Bronchus fibroblast of lung (primary cell): ENCODE measurements at places on chromosomes 4 and X. TPM values are rescaled to one million over a fixed set of nuclear protein-coding genes. Genes with fewer than 3 reads are reported as not detected.

GPR173 gene
- 3.7 and 4.0 TPM in 2 replicates for total RNA-seq

ALB gene
- total RNA-seq: 0.34 TPM in 1 of 2 replicates, not detected in the other

FAM149A gene
- total RNA-seq: 2.1 and 3.2 TPM in 2 replicates

KIAA1210 gene
- not detected in 2 replicates for total RNA-seq

ZNF157 gene
- total RNA-seq: 0.17 TPM in 1 of 2 replicates, not detected in the other

IL1RAPL1 gene
- total RNA-seq: 0.17 and 0.45 TPM in 2 replicates

LONRF3 gene
- under 0.01 and 0.15 TPM in 2 replicates for total RNA-seq

TMSB15A gene
- 56.0 and 64.7 TPM in 2 replicates for total RNA-seq

SLC16A2 gene
- total RNA-seq: 11.4 and 13.6 TPM in 2 replicates

PABPC5 gene
- total RNA-seq: 0.67 and 0.74 TPM in 2 replicates

GABRA4 gene
- total RNA-seq: not detected in 2 replicates

F8A1 gene
- total RNA-seq: 1.5 and 2.4 TPM in 2 replicates

PDLIM3 gene
- total RNA-seq: 7.9 and 20.1 TPM in 2 replicates

PCDH10 gene
- 1.3 and 2.2 TPM in 2 replicates for total RNA-seq

ARSJ gene
- 29.6 and 32.3 TPM in 2 replicates for total RNA-seq

MAGEA11 gene
- total RNA-seq: not detected in 2 replicates

GATA1 gene
- not detected in 2 replicates for total RNA-seq

TRIM75 gene
- total RNA-seq: not detected in 2 replicates

CDKL5 gene
- 1.2 and 1.3 TPM in 2 replicates for total RNA-seq

S100P gene
- not detected in 2 replicates for total RNA-seq

FOXR2 gene
- total RNA-seq: not detected in 2 replicates

SASH3 gene
- not detected in 2 replicates for total RNA-seq

ZBTB49 gene
- total RNA-seq: 2.1 and 5.4 TPM in 2 replicates

MAP7D2 gene
- total RNA-seq: 0.15 and 1.7 TPM in 2 replicates

KIF4A gene
- 17.7 and 17.8 TPM in 2 replicates for total RNA-seq

DOK7 gene
- not detected in 2 replicates for total RNA-seq

PPP1R2C gene
- total RNA-seq: not detected in 2 replicates

GPC4 gene
- total RNA-seq: 0.34 and 0.74 TPM in 2 replicates

GCNA gene
- total RNA-seq: 0.17 and 0.59 TPM in 2 replicates

TLR2 gene
- total RNA-seq: 1.8 and 1.9 TPM in 2 replicates

RTL9 gene
- total RNA-seq: 0.17 and 0.30 TPM in 2 replicates

GYG2 gene
- total RNA-seq: 5.9 and 6.1 TPM in 2 replicates

HPSE gene
- 0.59 and 1.0 TPM in 2 replicates for total RNA-seq

PFKFB1 gene
- 0.45 TPM in 1 of 2 replicates, not detected in the other for total RNA-seq

CXCL1 gene
- total RNA-seq: 6.2 and 7.3 TPM in 2 replicates

CFP gene
- under 0.01 and 0.15 TPM in 2 replicates for total RNA-seq

RNF4 gene
- 39.5 and 40.2 TPM in 2 replicates for total RNA-seq

SPANXN2 gene
- not detected in 2 replicates for total RNA-seq

PRDM5 gene
- 8.0 and 9.9 TPM in 2 replicates for total RNA-seq

CSAG3 gene
- not detected in 2 replicates for total RNA-seq

YY2 gene
- total RNA-seq: 0.59 and 1.0 TPM in 2 replicates
